ENCODE measurements at places on chromosomes 1 and 21. TPM values are rescaled to one million over a fixed set of nuclear protein-coding genes. Genes with fewer than 3 reads are reported as not detected.

Gene DDR2
- total RNA-seq, result 0.25 TPM

Gene CASQ2
- not detected for total RNA-seq

Gene LRRC7
- total RNA-seq, result not detected

Gene C1orf74
- total RNA-seq, result 3.3 TPM

Gene KRTAP19-1
- not detected for total RNA-seq

Gene ANKRD65
- total RNA-seq, result 0.17 TPM

Gene TSPAN1
- total RNA-seq, result 0.34 TPM

Gene AK5
- total RNA-seq, result 4.4 TPM

Gene CRP
- total RNA-seq, result not detected

Gene SLC6A17
- total RNA-seq, result 0.31 TPM

Gene RBM11
- 10.3 TPM for total RNA-seq

Gene SSX2IP
- 8.5 TPM for total RNA-seq

Gene SYTL1
- total RNA-seq, result 73.1 TPM

Gene XKR8
- 18.9 TPM for total RNA-seq

Gene NBPF3
- 9.0 TPM for total RNA-seq

Gene CFHR4
- total RNA-seq, result not detected

Gene RAB4A
- total RNA-seq, result 31.7 TPM

Gene SPAG17
- not detected for total RNA-seq

Gene LCE1D
- not detected for total RNA-seq

Gene TMEM82
- not detected for total RNA-seq

Gene CYP4A11
- total RNA-seq, result not detected

Gene AKNAD1
- not detected for total RNA-seq

Gene MEX3A
- 0.97 TPM for total RNA-seq

Gene ARHGEF11
- total RNA-seq, result 5.2 TPM

Gene PPFIA4
- 18.8 TPM for total RNA-seq

Gene NDUFS2
- total RNA-seq, result 108 TPM

Gene KCNJ15
- 0.07 TPM for total RNA-seq

Gene BTBD19
- total RNA-seq, result 16.8 TPM

Gene FAAP20
- 80.4 TPM for total RNA-seq

Gene OLIG2
- not detected for total RNA-seq

Gene SLC26A9
- total RNA-seq, result not detected

Gene FGGY
- 17.9 TPM for total RNA-seq

Gene CD1D
- not detected for total RNA-seq

Gene C1orf94
- not detected for total RNA-seq

Gene KIF14
- total RNA-seq, result 20.1 TPM

Gene FHAD1
- total RNA-seq, result 0.49 TPM

Gene KCNK2
- total RNA-seq, result not detected

Gene S100A9
- not detected for total RNA-seq

Measured in activated T-cell treated with anti-CD3 and anti-CD28 coated beads, Interleukin-2, amount 50 U/mL, for 72 hours (primary cell).